T1000 (cell line): ENCODE measurements at places on chromosomes 2 and 18.

DNA sequence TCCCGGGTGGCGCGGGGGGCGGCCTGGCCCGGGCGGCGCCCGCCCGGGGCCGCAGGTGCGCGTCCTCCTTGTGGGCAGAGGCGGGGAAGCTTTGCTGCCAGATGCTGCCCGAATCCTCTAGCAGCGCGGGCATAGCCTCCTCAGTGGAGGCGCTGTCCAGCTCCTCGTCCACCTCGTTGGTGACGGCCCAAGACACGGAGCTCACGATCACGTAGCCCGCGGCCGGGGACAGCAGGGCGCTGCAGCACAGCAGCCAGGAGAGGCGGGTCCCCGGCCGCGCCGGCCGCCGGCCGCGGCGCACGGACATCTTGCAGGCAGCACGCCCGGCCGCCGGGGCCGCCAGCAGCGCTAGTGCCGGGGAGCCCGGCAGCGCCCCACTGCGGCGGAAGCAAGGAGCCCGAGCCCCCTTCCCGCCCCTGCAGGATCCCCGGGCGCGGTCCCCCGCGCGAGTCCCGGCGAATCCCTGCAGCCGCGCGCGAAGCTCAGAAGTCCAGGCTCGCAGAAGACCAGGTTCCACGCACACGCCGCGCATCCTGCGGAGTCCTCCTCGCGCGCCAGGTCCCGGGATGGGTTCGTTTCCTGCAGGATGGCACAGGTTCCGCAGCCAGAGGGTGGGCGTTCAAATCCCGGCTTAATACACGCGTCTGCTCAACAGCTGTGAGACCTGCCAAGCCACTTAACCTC is at the start of gene CREG2:
CREG2 (minus strand) TSS at position 353 of the 684 bp plus-strand sequence; CDS start at position 307, 46 bp downstream.
- DNase-seq, result peak; percentile 55

DNA sequence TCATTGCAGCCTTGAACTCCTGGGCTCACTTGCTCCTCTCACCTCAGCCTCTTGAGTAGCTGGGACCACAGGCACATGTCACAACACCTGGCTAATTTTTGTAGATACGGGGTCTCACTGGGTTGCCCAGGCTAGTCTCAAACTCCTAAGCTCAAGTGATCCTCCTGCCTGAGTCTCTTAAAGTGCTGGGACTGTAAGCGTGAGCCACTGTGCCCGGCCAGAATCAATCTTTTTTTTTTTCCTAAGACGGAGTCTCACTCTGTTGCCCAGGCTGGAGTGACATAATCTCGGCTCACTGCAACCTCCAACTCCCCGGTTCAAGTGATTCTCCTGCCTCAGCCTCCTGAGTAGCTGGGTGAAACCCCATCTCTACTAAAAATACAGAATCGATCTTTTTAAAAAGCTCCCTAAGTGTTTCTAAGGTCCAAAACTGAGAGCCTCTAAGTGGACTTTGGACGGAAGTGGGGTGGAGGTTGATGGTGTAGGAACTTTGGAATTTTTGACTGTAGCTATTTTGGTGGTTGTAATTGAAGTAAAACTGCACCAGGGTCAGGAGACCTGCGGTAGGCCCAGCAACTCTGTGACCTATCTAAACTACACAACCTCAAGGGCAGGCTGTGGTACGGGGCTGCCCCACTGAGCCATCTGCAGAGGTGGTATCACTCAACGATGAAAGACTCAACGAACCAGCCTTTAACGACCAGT is 82.9 kb downstream of the POLR1A start:
- no peak for DNase-seq

- DNase-seq, result no peak
These were observed 14.2 kb downstream of the ESPNL start for GRCh38 chr2:238114331-238114841.

DNA sequence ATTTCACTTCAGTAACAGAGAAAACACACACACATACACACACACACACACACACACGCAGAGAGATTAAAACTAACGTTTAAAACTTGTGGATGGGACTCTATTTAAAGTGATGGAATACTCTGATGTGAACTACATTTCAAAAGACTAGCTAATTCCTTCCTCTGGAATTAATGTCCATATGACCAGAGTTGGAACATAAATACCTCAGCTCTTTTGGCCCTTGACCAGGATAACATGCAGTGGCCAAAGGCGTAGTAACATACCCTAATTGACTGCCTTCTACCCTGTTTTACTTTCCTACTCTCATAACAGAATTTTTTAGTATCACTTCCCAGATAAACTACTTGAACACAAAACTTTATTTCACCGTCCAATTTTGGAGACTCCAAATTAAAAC is 671.3 kb upstream of the CHAC2 start:
- no peak for DNase-seq

DNA sequence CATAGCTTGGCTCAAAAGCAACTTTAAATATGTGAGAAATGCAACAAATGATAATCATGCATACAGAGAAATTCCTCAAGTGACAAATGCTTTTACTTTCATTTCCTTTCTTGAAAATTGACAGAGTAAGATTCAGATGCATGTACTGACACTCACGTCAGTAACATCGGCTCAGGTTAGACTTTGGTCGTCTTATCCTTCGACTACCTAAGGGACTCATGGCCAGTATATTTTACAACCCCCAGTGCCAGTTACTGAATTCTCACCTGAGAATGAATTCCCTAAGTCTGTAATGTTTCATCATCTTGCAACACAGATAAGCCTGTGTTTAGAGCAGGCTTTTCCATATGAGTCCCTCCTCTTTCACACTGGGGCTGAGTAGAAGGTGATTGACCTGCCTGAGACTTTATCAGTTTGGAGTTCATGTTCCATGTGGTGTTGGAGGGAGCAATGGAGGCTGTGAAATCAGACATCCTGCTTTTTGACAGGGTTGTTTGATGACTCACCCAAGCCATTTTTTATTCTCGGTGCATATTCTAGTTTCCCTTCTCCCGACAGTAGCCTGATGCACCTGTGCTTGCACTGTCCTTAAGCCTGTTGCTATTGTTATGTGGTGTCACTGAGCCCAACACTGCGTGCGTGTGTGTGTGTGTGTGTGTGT is 30.5 kb upstream of the ATP8B1 start:
- no peak for DNase-seq

GRCh38 chr2:84958135-84959059 is 12.6 kb upstream of the KCMF1 start:
- DNase-seq, result peak; percentile 78

DNA sequence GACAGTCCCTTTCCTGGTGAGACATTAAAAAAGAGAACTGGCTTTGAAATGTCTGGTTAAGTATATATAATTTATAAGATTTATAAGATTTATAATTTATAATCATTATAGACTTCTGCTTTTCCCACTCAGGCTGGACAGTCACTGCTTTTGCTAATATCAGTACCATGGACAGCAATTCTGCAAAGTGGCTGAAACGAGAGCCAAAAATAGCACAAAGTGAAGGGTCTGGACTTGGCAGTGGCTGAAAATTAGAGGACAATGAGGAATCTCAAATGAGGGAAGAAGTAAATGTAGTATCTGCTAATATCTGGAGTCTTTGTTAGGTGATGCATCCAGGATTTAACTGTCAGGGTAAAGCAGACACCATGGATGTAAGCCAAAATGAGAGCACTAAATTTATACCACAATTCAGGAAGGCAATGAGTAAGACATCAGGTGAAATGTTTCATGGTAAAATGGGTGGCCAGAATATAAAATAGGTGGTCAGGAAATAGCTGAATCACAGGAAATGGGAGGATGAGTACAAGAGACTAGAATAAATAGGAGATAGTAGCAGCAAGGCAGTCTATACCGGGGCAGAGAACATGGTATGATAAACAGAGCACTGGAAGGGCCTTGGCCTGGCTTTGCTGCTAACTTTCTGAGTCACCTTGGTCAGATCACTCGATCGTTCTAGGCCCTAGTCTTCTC is 39.6 kb upstream of the BOD1L2 start:
- DNase-seq, result no peak

DNA sequence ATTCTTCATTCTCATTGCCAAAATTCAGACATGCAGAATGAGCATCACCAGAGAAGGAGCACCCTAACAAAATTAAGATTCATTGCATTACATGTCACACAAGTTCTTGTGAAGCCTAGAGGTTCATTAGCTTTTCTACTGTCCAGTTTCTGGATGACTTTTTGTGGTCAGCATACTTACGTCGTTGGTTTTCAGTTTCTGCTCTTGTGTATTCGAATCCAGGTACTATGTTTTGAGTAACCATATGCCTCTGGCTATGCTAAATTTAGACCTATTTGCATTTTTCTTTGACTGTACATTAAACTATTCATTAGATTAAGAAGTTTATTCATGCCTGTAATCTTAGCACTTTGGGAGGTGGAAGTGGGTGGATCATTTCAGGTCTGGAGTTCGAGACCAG is 251.3 kb downstream of the PARD3B start:
- DNase-seq, result no peak

DNA sequence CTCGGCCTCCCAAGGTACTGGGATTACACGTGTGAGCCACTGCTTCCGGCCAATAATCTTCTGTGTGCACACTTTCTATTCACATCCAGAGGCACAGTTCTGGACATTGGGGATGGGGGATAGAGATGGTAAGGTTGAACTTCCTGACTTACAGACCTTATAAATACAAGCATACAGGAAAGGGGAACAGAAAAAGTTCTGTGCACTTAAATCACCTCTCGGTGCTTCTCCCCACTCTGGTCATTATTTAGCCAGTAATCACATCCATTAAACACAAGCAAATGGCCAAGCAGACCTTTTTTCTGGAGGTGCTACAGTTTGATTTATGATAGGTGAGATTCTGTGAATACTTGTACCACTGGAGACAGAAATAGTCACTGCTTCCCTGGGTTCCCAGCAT is 110.6 kb downstream of the CRIM1 start:
- DNase-seq, result no peak

- DNase-seq, result no peak
These were observed 19.7 kb downstream of the EPC2 start for GRCh38 chr2:148664229-148664628.

- no peak for DNase-seq
These were observed 340.8 kb downstream of the ERBB4 start for GRCh38 chr2:212197776-212198175.

DNA sequence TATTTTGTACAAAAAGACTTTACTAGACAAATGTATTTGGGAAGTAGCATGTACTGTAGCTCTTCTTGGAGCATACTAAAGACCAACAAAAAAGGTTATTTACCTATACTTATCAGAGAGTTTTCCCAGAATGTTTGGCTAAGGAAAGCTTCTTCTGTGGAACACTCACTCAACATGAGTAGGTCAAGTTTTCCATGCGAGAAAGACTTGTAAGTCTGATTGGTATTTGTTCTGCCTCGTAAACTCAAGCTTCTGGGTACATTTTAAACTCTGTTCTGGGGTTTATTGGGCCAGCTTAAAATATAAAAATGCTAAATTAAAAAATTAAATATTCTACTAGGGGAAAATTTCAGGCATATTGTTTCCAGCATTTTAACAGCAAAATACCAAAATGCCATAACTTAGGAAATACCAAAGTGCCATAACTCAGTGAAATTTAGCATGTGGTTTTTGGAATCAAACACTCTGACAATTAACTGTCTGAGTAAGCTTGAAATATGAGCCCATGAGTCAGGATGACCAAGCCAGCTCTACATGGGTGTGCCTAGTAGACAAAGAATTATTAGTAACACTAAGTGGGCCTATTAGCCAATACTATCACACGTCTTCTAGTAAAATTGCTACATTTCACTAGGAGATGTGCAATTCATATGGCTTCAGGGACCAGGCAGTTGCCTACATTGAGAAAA is 47.3 kb upstream of the SERPINE2 start:
- peak; percentile 5 for DNase-seq

- no peak for DNase-seq
These were observed 4.3 kb downstream of the TMEFF2 start for GRCh38 chr2:192190474-192190873.
